Activated naive CD4-positive, alpha-beta T cell treated with anti-CD3 and anti-CD28 coated beads, Interleukin-2, amount 50 U/mL, for 16 hours (primary cell): ENCODE measurements at places on chromosomes 13 and 19.

DNA sequence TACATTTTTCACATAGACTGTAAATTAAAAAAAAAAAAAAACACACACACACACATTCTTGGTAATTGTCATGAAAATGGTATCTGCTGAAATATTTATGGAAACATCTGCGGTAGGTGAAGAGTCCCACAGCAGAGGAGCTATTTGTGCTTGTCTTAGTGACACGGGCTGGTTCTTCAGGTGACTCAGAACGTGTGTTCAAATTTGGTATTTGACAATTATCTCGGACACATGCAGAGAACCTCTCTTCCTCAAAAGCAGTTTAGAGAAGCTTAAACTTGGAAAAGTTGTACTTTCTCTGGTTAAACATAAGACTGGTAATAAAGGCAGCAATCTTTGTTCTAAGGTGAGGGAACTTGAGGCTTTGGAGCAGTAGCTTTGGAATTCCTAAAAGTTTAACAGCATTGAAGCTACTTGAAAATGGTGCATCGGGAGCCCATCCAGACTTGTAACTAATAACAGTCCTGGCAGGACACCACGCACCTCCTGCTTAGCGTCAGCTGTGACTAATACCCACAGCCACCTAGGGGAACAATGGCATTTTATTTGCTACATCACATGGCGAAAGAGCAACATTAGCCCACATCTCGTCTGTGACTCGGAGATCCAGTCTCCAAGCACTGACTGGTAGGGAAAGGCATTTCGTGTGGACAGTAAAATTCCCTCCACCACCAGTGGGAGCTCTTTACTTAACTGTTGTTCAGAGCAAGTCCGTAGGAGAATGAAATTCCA is 1505.1 kb upstream of the SLC10A2 start:
- DNase-seq = no peak

- DNase-seq = no peak
Measured at GRCh38 chr13:70703755-70704154, 595.5 kb upstream of the KLHL1 start.

DNA sequence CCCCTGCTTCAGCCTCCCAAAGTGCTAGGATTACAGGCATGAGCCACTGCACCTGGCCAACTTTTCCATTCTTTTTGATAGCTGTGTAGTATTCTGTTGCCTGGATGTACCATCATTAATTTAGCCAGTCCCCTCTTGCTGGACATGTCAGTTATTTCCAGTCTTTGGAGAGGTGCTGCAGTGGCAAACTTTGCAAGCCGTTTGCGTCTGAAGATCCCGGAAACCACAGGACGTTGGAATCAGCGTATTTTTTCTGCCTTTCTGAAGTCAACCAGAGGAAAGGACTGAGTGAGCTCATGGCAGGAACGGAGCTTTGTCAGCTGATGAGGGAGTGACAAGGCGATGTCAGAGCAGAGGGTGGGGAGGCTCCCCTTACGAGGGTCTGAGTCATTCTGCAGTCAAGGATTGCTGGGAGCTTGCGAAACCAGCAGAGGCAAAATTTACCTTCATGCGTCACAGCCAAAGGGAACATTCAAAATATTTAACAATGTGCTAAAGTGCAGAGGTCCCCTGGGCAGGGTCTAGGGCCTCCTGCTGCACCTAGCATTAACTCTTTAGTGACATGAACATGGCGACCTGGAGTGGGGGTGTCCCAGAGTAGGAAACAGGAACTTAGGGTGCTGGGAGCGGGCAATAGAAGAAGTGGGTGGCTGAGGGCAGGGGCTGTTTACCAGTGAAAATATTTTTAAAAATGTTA is 5.6 kb downstream of the C5AR1 start:
- DNase-seq = peak; percentile 36

DNA sequence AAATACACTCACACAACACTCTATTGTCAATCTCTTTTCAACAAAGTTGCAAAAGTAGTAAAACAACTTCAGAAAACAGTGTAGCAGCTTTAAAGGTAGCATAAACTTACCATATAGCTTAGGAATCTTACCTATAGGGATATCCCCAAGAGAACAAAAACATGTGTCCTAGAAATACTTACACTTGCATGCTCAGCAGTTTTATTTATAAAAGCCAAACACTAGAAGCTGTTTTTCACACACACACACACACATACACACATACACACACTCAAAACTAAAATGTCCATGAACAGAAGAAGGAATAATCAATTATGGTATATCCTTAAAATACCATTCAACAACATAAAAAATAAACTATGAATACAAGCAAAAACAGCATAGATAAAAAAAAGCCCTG is 11.7 kb downstream of the ZNF773 start:
- no peak for DNase-seq

DNA sequence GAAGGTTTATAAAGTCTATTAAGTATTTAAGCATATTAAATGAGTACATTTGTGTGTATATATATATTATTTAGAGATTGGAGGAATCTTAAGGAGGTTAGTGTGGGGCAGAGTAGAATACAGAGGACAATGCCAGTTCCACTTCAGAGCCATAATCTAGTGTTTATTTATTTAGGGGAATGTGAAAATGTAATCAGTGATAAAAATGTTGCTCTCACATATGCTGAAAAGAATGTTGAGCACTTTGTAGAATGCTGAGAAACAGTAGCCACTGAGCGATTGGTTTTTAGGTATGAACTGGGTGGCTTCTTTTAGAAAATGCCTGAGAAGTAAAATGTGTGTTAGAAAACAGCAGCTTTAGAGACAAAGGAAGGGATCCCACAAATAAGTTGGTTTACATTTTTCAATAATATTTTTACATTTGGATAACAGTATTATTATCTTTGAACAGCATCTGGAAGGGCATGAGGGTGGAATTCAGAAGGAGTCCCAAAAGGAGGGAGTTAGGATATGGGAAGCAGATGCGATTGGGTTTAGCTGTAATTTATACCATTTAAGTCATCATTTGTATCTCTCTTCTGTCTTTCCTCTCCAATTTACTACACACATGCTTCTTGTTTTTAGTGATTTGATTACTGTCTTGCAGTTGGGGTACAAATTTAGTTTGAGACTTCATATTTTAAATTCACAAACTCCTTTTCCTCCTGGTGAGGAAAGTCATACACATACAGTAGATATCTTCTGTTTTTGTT is 68.6 kb downstream of the NDFIP2 start:
- no peak for DNase-seq

DNA sequence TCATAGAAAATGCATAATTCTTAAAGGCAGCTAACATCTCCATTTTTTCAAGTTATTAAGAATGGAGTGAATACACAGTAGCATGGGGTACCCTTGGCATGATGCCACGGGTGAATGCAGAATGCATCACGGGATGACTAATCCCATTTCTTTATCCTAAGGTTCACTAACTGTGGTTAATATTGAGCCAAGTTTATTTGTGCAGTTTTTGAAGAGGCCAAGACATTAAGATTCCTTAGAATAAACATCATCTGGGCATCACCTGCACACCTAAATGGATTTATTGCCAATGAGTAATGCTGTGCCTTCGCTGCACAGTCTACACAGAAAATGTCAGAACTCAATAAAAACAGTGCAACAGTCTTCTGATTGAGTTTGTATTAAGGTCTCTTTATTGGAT is 333.1 kb downstream of the GPC6 start:
- DNase-seq = no peak

- no peak for DNase-seq
Measured at GRCh38 chr13:98873377-98874028, 104.4 kb downstream of the DOCK9 start.

DNA sequence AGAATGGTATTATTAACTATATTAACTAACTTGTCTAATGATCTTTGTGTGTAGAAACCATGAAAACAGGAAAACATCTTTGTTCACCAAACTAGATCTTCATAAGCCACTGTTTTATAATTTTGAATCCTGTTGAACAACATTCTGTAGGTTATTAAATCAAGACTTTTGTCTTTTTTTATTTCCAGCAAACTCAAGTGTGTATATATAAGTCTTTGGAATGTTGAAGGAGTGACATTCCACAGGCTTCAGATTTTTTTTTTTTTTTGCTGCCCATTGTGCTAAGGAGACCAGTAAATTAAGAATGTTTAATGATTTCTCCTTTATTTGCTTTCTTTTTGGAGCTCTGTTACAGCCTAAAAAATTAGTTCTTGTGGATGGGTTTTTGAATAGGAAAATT is 89.6 kb downstream of the LMO7 start:
- no peak for DNase-seq

DNA sequence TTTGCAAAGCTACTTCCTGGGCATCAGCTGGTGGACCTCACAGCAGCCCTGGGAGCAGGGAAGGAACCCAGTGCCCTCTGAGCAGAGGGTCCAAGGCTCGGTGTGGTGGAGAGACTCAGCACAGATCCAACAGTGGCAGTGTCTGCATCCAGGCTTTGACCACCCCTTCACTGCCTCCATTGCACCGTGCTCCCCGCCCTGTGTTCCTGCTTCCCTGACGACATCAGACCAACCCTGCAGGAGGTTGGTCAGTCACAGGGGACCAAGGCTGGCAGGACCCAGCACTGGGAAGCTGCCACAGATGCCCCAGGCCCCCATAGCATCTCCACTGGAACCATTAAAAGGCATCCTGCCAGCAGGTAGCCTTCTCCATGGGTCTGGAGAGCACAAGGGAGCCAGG is 7.8 kb upstream of the VSTM2B start:
- DNase-seq = no peak

DNA sequence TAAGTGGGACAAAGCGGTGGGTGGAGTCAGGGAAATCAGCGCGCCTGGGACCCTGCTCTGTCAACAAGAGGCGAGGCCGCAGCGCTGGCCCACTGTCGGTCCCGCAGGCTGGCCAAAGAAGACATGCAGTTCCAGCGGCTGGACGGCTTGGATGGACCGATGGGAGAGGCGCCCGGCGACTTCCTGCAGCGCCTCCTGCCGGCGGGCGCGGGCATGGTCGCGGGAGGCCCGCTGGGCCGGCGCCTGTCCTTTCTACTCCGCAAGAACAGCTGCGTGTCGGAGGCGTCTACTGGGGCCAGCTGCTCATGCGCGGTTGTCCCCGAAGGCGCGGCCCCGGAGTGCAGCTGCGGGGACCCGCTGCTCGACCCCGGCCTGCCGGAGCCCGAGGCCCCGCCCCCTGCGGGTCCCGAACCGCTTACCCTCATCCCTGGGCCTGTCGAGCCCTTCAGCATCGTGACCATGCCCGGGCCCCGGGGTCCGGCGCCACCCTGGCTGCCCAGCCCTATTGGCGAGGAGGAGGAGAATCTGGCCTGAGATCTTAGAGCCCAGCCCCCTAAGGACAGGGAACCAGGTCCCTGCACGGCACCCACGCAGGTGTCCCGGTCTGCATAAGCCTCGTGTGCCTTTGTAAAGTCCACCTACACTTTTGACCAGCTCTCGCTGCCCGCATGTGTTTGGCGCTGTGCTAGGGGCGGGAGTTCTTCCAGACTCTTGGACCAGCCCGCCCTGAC is 6.1 kb downstream of the BEST2 start:
- peak; percentile 67 for DNase-seq

GRCh38 chr13:40101708-40102359 is 446.4 kb downstream of the COG6 start:
- peak; percentile 29 for DNase-seq

DNA sequence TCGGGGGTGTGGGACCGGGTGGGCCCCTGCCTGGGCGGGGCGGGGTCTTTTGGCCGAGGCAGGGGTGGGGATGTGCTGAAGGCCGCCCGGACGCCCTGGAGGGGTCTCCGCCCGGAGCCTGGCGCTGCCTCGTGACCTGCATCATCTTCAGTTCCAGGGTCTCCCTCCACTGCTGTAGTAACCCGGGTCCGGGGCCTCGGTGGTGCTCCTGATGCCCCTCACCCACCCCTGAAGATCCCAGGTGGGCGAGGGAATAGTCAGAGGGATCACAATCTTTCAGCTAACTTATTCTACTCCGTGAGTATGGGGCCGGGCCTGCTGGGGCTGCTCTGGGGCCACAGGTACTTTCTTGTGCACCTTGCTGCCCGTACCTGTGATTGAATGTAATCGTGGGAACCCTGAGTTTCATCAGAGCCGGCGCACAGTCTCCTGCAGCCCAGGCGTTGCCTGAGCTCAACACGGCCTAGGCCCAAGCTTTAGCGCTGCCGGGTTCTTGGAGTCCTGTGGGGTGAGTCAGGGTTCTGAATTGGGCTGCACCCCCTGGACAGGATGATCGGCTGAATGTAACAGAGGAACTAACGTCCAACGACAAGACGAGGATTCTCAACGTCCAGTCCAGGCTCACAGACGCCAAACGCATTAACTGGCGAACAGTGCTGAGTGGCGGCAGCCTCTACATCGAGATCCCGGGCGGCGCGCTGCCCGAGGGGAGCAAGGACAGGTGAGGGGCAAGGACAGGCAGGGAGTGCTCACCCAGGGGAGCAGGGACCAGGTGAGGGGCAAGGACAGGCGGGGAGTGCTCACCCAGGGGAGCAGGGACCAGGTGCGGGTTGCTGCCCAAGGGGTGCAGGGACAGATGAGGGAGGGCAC is 10.5 kb downstream of the PEAK3 start:
- DNase-seq = no peak

DNA sequence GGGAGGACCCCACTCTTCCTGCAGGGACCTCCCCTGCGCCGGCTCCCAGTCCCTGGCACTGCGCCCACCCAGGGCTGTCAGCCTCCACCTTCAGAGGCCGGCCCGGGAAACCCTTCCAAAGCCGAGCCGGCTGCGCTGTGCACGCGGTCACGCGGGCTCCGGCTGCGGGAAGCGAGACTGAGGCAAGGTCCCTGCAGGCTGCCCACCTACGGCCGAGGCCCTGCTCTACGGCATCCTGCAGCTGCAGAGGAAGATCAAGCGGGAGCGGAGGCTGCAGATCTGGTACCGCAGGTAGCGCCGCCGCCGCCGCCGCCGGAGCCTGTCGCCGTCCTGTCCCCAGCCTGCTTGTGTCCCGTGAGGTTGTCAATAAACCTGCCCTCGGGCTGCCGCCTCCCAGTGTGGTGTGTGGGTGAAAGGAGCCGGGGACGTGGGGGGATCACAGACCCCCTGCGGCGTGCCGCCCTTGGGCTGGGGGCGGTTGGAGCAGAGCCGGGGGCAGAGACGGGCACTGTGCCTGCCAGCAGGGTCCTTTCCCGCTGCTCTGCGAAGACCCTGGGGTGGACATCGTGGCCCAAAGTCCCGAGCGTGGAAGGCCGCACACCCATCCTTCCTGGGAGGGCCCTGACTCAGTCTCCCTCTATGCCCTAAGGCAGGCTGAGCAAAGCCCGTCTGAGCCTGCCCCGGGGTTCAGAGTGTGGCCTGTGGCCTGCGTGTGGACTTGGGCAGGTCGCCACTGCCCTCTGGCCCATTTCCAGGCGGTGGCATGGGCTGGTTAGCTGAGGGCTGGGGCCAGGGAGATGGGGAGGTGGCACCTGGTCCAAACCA is 5.9 kb downstream of the GAMT start:
- DNase-seq = no peak

DNA sequence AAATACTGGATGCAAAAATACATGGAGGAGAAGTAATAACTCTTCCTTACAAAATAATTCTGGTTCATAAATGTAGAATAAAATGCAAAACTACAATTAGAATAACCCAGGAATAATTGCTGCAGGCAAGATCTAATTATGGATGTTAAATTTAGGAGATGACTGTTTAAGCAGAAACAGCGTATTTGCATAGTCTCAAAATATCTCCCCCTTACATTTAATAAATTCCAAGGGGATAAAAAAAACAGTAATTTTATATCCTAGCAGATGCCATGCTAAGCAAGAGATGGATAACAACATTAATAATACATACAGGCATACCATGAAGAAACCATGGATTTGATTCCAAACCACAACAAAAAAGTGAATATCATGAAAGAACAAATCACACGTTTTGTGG is 1253.1 kb upstream of the MIR17HG start:
- DNase-seq = no peak
